Activated naive CD8-positive, alpha-beta T cell treated with anti-CD3 and anti-CD28 coated beads, Interleukin-2, amount 50 U/mL, for 16 hours (primary cell): ENCODE measurements at places on chromosomes 2 and 18.

- no peak for DNase-seq
Measured at GRCh38 chr2:58634653-58635370, 393.7 kb upstream of the FANCL start.

DNA sequence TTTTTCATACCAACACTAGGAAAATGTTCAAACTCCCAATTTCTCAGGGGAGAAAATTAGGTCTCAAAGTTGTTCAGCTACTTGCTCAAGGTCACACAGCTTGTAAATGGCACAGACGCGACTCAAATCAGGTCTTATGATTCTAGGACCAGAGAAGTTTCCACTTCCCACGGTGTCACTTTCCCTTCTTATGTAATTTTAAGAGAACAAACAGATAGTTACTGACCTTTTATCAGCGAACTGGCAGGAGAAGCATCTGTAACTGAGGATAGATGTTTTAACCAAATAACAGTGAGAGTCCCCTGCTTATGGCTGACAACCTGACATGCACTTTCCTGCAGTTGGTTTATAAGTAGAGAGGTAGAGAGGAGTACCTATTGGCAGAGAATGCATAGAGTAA, 2.1 kb upstream of the KCNJ3 start:
- no peak for DNase-seq

GRCh38 chr18:23316988-23317387, 136.1 kb upstream of the RIOK3 start:
- DNase-seq: no peak

GRCh38 chr18:65322895-65323294, 427.9 kb upstream of the CDH7 start:
- DNase-seq: no peak

DNA sequence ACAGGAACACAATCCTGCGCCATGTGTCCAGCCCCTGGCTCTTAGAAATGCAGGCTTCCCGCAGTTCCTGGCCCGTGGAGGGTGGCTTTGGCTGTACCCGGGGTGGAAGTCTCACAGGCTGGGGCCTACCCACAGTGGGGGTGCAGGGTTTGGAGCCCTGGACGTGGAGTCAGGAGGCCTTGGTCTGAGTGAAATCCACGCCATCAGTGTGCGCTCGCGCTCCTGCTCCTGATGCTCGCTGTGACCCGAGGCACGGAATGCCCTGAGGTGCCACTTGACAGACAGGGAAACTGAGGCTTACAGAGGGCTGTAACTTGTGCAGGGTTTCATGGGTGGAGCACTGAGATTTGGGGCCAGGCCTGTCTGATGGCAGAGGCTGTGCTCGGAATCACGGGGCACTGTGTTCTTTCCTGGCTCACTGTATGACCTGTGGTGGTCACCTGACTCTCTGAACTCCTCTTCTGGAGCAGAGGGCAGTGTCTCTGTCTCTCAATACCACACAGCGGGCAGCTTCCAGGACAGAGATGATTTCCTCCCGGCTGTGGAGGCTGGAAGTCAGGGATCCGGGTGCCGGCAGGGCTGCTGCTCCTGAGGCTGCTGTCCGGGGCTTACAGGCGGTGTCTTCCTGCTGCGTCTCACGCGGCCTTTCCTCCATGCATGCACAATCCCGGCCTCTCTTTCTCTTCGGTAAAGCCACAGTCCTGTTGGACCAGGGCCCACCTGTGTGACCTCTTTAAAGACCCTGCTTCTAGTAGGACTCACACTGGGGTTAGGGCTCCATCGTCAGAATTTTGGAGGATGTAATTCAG, 25.9 kb upstream of the ALLC start:
- DNase-seq: no peak

- no peak for DNase-seq
Measured at GRCh38 chr2:132670496-132671150, 618 bp upstream of the LYPD1 start.

- DNase-seq: no peak
Measured at GRCh38 chr2:79219383-79219988, 59.9 kb upstream of the REG3A start.

DNA sequence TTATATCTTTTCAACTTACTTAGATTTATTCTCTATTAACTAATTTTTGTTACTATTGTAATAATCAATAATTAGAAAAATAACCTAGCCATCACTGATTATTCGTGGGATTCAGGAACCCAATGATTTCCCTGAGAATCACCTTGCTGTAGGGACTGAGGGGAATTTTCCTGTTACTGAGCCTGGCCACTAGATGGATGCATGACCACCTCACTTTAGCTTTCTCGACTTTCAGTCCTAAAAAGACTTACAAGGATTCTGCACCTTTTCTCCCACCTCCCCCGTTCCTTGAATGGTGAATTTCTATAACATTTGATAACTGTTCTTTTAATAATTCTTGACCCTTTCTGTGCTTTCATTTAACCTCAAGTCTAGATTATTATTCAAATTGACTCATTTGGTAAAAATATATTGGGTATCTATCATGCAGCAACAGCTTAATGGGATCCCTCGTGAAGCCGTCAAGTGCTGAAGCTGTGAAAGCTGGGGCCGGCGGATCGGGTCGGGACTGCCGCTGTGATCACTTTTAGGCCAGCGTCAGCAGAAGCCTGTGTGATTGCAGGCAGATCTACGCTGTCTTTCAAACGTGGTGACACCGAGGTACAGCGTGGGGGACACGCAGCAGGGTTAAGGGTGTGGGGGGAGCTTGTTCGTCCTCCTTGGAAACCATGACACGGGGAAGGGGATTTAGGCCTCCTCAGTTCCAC, 38.8 kb upstream of the TMEM18 start:
- DNase-seq: no peak

- DNase-seq: no peak
Measured at GRCh38 chr2:132671151-132671835, 1.3 kb upstream of the LYPD1 start.
